DMS153 (cell line): ENCODE measurements at places on chromosomes 7 and 10.

DNA sequence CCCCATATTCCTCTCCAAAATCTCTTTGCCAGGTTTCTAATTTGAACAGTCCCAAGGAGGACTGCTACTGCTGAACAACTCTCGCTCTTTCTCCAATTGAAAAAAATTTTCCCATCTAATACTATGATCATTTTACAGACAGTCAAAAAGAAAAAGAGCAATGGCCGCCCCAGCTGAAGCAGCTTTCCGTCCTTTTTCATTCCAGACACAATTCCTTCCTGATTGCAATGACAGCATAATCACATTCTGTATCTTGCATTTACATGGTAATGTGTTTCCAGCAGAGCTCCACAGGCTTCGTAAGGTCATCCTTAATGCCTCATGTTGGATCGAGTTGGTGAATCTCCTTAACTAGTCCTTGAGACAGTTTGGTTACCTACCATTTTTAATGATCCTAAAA, 45.0 kb upstream of the GSDME start:
- no peak for DNase-seq

GRCh38 chr7:154862153-154862791, 140.7 kb downstream of the PAXIP1 start:
- DNase-seq = peak; percentile 12

DNA sequence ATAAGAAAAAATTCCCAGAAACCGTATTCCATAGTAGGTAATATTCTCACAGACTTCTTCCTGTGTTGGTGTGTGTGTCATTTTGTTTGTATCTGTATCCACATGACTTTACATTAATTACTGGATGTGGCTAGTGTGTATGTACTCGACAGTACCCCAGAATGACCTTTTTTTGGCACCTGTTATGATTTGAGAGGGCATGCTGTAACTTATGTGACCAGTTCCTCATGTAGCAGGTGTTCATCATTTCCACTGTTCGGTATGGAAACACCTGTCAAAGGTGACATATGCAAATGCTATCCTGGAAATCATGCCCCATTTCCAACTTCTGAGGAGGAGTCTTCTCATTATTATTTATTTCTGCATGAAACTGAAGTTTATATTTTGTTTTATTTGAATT, 89.3 kb downstream of the ZMYND11 start:
- DNase-seq = no peak

GRCh38 chr7:140542228-140542603, 62.9 kb upstream of the MKRN1 start:
- DNase-seq = no peak

DNA sequence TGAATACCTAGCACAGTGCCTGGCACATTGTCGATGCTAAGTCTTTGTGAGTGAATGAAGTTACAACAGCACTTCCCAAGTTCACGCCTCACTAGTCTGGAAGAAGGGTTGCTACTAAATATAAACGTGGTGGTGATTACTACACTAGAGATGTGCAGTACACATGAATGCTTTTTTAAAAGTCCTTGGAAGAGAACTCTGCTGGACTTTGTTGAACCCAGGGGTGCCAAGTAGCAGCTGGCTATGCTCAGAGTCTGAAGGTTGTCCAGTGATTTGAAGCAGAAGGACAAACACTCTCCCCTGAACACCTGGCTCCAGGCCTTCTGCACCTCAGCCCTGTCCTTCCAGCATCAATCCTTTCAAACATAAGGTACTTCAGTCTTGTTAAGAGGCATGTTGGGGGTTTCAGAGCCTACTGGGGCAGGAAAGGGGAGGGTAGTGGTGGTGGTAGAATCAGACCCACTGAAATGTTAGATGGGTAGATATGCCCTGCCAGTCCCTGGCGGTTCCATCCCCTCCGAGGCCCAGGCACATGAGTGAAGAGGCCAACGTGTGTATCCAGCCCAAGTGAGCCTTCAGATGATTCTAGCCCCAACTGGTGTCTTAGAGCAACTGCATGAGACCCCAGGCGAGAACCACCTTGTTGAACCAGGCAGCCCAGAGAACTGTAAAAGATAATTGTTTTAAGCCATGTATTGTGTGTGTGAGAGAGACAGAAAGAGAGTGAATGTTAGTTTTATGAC, 94.4 kb downstream of the TAX1BP1 start:
- no peak for DNase-seq

GRCh38 chr10:20247891-20248708, 431.9 kb downstream of the PLXDC2 start:
- DNase-seq = no peak

- no peak for DNase-seq
Observed at GRCh38 chr7:40429826-40430225, 295.0 kb downstream of the SUGCT start.

- no peak for DNase-seq
Observed at GRCh38 chr7:134366481-134366880, 49.8 kb upstream of the SLC35B4 start.

GRCh38 chr10:21090609-21091082, 193.5 kb upstream of the NEBL start:
- DNase-seq = no peak

DNA sequence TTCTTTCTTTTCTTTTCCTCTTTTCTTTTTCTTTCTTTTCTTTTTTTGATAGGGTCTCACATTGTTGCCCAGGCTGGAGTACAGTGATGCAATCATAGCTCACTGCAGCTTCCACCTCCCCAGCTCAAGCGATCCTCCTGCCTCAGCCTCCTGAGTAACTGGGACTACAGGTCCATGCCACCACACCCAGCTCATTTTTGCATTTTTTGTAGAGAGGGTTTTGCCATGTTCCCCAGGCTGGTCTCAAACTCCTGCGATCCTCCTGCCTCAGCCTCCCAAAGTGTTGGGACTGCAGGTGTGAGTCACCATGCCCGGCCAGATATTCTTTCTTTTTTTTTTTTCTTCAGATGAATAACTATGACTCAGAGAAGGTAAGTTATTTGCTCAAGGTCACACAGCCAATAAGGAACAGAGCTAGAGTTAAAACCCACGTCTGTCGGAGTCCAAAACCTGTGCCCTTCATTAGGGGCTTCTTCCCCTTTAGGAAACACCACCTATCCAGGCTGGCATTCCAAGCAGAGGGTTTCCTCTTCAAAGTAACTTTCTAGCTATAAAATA, 28.1 kb upstream of the DNMBP start:
- DNase-seq = no peak

GRCh38 chr10:51400392-51401096, 298.9 kb downstream of the CSTF2T start:
- no peak for DNase-seq

GRCh38 chr10:97050205-97050745, 135.5 kb downstream of the SLIT1 start:
- no peak for DNase-seq

GRCh38 chr7:140577651-140578050, 63.0 kb downstream of the DENND2A start:
- DNase-seq = no peak

GRCh38 chr10:68235581-68235980, 3.7 kb upstream of the ATOH7 start:
- DNase-seq = no peak

DNA sequence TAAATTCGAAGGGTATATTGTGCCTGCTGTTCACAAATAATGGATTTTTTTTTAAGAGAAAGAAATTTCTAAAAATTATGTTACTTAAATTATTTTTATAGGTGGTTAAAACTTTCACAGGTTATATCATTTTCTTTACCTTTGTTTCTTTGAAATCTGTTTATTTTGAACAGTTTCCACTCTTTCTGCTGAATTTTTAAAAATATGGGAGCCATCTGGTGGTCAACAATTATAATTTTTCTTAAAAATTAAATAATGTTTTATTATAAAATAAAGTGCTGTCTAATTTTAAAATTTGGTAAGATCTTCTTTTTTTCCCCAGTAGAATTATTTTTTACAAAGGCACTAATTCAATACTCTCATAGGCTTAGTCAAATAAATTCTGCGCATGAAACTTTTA, 263.9 kb downstream of the ETV1 start:
- no peak for DNase-seq

DNA sequence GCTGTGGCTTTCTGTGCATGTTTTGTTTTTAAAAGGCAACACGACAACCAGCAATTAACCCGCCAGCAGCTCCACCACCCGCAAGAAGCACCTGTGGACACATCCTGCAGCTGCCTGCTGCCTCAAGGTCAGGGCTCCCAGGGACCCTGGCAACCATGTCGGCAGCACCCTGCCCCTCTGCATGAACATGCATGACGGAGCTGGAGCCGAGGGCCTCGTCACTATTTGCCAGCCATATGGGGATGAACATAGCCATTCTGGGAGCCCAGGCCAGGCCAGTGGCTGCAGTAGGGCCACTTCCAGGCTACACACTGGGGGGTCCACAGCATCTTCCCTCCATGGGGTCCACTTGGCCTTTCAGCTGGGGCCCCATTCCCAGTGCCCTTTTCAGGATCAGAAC, 52.9 kb downstream of the CAMK2B start:
- DNase-seq = no peak

GRCh38 chr10:42769673-42770072, 12.9 kb upstream of the BMS1 start:
- peak; percentile 35 for DNase-seq

DNA sequence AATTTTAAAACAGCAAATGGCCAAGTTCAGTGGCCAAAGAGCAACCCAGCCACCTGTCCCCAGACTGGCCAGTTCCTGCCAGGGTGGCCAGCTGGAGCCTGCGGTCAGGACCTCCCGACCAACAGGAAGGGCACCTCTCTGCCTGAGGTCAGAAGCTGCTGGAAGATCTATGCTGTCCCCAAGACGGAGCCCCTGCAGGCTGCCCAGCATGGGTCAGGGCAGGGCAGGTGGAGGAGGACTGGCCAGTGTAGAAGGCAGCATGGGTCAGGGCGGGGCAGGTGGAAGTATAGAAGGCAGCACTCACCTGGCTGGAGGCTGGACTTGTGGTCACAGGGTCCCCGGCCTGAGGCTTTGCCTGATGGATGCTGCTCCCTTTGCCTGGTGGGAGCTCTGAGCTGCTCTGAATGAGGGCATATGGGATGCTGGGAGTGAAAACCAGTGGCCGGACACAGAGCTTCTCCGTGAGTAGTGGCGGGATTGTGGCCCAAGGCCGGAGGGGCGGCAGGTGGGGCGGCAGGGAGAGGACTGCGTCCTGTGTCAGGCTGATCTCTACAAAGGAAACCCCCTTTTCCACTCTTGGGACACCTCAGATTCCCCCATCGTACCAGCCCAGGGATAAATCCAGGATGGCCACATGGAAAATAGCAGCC, 229.2 kb downstream of the TCERG1L start:
- DNase-seq = no peak

DNA sequence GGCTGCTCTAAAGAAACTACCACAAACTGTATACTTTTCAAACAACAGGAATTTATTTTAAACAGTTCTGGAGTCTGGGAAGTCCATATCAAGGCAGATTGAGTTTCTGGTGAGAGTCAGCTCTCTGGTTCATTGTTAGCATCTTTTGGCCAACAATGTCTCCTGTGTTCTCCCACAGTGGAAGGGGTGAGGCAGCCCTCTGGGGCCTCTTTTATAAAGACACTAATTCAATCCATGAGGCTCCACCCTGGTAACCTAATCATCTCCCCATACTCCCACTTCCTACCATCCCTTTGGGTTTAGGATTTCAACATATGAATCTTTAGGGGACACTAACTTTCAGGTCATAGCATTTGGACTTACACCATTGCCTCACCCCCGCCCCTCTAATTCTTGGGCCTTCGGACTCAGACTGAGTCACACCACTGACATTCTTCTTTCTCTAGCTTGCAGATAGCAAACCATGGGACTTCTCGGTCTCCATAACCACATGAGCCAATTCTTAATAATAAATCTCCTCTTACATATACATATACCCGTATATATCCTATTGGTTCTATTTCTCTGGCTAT, 64.3 kb upstream of the ANTXRL start:
- no peak for DNase-seq

DNA sequence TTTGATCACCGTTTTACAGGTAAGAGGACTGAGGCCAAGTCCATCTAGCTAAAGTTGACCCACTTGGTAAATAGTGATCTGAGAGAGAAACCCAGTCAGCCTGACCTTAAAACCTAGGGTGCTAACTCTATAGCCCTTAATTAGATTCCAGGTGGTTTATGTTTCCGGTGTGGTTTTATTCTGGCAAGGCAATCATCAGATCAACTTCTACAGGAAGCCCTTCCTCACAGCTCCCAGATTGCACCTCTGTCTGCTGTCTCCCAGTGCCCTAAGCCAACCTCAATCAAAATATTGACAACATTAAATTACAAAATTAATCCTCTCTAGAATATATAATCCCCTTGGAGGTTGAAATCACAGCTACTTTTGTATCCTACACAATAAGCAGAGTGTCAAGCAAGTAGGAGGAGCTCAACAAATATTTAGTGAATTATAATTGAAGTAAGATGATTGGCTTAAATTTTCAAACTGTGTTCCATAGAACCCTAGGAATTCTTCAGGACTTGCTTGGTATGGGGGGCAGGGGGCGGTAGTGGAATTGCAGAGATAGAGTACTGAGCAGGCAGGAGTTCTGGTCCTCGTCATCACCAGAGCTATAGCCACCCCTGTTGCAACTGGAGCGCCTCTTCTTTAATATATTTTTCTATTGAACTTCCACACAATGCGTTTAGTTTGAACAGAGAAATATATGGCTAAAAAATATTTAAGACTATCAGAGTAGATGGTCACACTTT, 692.8 kb upstream of the LRRN3 start:
- DNase-seq = no peak

DNA sequence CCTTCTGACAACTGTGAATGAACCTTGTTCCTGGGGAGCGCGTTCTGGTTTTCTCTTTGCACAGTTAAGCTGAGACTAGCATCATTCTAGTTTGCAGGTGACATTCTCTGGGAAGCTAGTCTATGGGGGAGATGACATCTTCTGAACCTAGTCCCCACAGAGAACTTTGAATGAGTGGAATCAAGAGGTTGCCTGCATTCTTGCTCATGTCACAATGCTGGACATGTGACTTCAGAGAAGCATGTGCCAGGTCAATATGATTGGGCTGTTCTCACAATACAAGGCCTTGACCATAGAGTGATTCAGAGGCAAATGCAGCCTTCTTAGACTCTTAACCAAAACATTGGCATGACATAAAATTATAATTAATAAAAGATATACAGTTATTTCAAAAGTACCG, 22.1 kb downstream of the KLLN start:
- no peak for DNase-seq

DNA sequence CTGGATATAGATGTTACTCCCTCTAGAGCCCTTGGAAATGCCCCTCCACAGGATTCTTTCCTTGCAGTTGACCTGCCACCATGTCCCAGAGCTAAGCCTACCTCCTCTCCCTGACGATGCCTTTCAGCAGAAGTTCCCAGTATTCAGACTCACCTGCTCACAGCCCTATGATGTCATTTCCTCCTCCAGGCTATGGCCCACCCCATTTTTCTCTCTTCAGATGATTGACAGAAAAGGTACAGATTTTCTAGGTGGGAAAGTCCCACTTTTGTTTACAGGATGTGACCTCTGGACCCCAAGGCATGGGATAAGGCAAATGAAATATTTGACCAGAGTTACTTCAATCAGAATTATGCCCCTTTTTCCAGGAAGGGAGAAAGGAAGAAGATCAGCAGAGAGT, 280.2 kb upstream of the PHYHIPL start:
- DNase-seq = no peak
